T-cell (primary cell): ENCODE measurements at places on chromosomes 4 and X.

- no peak for DNase-seq
Measured at GRCh38 chr4:118587116-118587831, 97.9 kb upstream of the METTL14 start.

- no peak for DNase-seq
Measured at GRCh38 chr4:159284113-159284512, 181.2 kb downstream of the RAPGEF2 start.

GRCh38 chrX:80550722-80551121, 130.5 kb downstream of the TENT5D start:
- DNase-seq = no peak

- no peak for DNase-seq
Measured at GRCh38 chr4:113837397-113837796, 75.9 kb upstream of the CAMK2D start.

DNA sequence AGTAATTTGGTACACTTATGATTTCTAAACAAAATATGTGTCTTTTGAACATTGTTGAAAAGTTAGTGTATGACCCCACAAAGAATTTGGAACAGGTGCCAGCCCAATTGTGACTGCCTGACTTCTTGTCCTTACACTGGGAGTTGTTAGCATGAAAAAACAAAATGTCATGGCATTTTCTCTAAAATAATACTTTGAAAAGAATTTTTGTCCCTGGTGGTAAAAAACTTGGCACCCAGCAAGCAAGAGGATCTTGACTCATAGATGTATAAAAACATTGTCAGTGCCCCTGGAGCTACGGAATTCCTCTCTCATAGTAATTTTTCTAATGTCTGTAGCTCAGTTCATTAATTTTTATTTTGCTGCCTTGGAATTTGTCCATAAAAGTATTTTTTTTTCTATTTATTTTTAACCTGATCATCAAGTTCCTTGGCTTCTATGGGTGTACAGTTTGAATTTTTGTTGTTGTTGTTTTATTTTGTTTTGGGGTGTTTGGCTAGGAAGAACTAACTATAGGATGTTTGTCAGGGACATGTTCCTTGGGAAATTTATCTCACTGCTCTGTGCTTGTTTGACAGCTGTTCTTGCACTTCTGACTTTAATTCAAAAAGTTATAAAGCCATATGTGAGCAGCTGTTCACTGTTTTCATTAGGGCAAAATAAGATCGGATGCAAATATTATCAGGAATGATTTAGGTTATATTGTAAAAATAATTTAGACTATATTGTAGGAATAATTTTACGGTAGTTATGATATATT, 95.4 kb upstream of the NUDT6 start:
- no peak for DNase-seq

GRCh38 chrX:68261060-68261672, 172.1 kb downstream of the OPHN1 start:
- no peak for DNase-seq

- no peak for DNase-seq
Measured at GRCh38 chrX:121008920-121009319, 23.4 kb upstream of the CT47A1 start.

DNA sequence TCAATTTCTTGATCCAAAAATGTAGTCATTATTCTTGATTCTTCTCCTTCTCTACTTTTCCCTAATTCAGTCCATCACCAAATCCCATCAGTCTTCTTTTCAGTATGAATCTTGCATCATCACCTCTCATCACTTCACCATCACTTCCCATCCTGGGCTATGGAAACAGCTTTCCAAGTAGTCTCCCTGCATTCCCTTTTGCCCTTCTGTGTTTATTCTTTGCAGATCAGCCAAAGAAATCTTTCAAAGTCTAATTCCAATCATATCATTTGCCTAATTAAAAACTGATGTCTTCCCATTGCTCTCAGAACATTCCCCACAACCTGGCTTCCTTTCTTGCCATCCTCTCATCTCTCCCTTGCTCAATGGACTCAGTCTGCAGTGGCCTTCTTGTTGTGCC, 201.7 kb upstream of the ADAMTS3 start:
- no peak for DNase-seq

DNA sequence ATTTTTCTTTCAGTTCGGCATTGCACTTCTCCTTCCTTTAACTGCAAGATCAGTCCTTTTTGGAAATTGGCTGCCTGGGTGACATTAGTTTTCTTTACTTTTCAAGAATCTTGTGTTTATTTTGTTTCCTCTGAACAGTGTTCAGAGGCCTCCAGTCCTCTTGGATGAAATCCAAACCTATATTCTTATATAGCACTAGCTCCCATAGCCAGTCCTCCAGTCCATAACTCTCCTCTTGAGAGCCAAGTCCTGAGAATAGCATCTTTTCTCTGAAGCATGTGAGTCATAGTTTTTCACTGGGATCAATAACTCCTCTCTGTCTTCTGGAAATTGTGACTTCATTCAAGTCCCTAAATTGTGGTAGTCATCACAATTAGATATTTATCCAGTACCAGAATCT, 357.5 kb downstream of the RAPGEF2 start:
- no peak for DNase-seq

DNA sequence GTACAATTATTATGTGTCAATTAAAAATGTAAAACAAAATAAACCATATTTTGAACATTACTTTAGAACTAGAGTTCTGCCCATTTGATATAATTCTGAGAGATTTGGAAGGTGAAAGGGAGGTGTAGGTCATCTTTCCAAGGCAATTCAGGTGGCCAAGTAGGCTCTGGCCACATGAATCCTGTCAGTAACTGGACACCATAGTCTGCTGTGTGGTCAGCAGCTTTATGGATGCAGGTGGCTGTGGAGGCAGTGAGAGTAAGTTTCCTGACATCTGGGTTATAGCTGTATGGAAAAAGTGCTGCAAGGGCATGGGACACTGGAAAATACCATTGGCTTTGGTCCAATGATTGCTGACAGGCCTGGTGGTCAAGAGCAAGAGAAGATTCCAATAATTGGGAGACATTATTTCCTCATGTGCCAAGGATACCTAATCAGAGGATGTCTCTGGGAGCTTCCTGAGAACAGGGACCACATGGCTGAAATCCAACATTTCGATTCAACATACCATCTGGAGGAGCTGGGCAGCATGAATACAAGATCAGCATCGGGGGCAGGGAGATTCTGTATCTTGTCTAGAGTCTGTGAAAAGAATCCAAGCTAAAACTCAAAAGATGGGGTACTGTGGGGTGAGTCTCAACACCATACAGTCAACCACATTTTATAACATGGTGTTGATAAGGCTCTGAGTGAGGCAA, 523.1 kb downstream of the MID1IP1 start:
- no peak for DNase-seq

GRCh38 chrX:2314831-2315365, 185.9 kb downstream of the DHRSX start:
- no peak for DNase-seq

GRCh38 chrX:48509619-48510018, 827 bp downstream of the PORCN start:
- no peak for DNase-seq

DNA sequence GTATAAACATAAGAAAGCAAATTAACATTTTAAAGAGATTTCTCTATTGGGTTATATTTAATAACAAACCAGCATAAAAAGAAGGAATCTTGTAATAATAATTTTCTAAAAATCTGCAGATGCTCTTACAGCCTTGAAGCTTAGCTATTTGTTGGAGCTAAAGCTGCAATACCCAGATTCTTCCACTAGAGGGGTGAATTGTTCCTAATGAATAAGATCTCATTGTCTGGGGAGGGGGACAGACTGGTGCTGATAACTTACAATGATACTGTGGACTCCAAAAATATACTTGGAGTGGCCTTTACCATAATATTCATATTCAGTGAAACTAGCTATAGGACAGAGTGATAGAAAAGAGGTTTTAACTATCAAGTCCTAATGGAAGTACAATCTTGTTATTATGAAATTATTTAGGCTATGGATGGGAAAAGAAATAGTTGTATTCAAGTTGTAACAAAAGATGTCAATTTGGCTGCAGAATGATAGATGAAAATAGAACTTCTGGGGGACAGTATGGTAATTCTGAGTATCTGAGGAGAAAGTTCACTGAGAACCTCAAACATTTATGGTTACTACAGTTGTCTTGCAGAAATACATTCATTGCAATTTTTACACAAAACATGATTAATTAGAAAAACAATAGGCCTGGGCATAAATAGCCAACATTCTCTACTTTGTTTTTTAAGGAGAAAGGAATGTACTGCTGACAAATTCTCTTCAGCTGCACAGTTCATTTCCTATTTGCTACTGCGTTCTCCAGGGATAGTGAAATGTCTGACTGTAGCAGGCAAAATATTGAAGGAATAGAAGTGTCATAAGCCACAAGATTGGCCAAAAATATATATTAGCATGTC, 443.3 kb downstream of the GBA3 start:
- no peak for DNase-seq
